NCI-H1930 (cell line): ENCODE measurements at places on chromosomes 4 and X.
A peak's percentile ranks its signal among the peaks of the same experiment; 100 is the strongest.

- no peak for DNase-seq
Observed at GRCh38 chrX:82218361-82218760, 1016.5 kb downstream of the SH3BGRL start.

DNA sequence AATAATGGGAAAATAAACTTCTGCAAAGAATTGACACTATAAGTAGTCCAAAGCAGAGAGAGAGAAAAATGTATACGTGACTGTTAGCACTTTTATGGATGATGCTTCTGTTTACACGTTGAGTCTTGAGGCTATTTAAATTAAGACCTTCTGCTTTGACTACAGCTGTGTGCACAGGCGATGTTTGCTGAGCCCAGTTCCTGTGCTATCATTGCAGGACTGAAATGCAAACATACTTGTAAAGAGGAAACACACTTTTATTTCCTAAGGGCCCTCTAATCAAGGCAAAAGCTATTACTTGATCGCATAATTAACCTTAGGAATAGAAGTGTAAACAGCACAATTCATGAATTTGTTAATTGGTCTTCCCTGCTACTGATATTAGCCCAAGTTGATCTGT is 226.9 kb downstream of the FBXW7 start:
- peak; percentile 85 for DNase-seq

DNA sequence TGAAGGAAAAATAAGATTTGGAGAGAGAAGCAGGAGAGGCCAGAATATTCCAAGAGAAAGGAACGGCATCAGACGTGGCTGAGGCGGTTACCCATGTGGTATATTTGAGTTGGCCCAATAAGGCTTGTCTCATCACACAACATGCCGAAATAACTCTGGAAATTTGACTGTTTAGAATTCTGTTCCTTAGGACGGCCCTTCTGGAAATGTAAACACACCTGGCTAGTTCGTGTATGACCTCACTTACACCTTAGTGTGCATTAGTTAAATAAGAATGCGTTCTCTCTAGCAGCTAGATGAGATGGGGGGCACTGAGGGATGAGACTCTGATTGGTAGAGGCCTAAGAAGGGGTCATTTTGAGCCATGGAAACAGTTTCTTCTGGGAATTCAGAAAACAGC is 33.2 kb upstream of the PLAC1 start:
- no peak for DNase-seq

- DNase-seq: no peak
Observed at GRCh38 chrX:7062276-7062675, 85.2 kb upstream of the STS start.

DNA sequence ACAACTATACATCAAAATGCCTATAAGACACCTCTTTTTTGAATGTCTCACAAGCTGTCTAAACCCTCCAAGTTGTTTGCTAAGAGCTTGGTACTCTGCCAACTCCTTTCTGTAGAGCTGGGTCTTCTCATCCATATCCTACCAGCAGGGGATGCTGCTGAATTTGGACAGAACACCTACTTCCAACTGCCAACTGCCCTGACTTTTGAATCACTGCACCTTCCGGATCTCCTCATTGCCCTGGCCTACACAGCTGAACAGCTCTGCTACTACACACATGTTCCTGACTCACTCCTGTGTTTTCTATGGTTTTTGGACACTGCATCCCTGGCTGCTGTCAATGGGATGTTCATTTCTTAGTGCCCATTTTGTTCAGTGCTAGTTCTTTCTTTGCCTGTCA is 18.7 kb downstream of the FAM184B start:
- no peak for DNase-seq

GRCh38 chrX:37765507-37765906 is 14.4 kb upstream of the CYBB start:
- no peak for DNase-seq

GRCh38 chr4:168882650-168883233 is 127.3 kb downstream of the CBR4 start:
- no peak for DNase-seq

DNA sequence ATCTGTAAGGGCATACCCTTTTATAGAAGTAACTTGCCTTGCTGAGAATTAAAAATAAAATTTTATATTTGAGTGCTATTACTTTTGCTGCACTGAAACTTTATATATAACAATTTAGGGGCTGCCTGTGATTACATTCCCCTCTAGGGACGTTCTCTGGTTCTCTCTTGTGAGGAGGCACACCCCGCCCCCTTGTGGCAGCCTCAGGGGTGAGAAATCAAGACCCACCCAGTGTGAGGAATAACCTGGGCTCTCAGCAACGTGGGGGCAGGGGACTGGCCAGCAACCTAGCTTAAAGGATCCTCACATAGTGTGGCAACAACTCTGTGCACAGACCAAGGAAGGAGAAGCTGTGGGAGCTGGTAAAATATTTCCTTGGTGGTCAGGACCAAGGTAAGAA is 43.7 kb downstream of the MAGEA9 start:
- no peak for DNase-seq

- DNase-seq: no peak
Observed at GRCh38 chr4:115117651-115118050, 4.2 kb upstream of the NDST4 start.

GRCh38 chr4:7255488-7255881 is 63.1 kb downstream of the SORCS2 start:
- no peak for DNase-seq

- DNase-seq: peak; percentile 51
Observed at GRCh38 chr4:4384837-4385236, 2.1 kb upstream of the NSG1 start.

- no peak for DNase-seq
Observed at GRCh38 chr4:5774416-5775036, 63.5 kb downstream of the EVC start.

DNA sequence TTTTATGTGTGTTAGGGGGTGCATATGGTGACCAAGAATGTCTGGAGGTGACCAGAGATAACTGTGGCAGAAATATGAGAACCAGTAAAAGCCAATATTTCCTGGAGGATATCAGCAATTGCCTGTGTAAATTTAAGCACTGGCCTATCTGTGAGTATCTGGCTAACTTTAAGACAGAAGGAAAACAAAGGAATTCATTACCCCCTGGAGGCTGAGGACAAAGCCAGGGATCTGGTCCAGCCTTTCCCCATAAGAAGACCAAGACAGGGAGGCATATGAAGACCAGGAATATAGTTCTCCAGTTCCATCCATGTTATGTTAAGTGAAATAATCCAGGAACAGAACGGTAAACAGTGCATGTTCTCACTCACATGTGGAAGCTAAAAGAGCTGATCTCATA is 49.2 kb downstream of the MFAP3L start:
- DNase-seq: no peak

GRCh38 chr4:155428128-155428527 is 51.4 kb upstream of the MAP9 start:
- no peak for DNase-seq

GRCh38 chr4:1026115-1026514 is 14.7 kb downstream of the FGFRL1 start:
- no peak for DNase-seq

GRCh38 chr4:30380404-30380998 is 339.7 kb upstream of the PCDH7 start:
- DNase-seq: no peak

- DNase-seq: no peak
Observed at GRCh38 chr4:7108660-7109059, 40.8 kb upstream of the GRPEL1 start.

DNA sequence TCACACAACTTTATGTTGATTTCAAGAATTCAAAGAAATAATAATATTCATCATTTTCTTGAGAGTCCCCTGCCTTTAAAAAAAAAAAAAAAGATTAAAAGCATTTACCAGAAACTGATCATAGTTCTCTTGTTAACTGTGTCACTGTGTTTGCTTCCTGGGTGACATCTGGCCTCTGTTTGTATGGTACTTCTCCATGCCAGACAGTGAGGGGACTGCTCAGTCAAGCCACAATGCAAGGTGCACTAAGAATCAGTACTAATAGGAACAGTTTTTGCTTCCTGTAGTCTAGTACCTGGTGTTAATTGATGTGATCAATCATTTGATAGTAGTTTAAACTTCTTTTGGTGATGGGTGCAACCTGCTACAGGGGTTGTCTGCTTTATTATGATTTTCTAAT is 77.5 kb downstream of the PHOX2B start:
- DNase-seq: no peak

GRCh38 chr4:184807256-184807655 is 18.5 kb downstream of the ACSL1 start:
- DNase-seq: no peak

DNA sequence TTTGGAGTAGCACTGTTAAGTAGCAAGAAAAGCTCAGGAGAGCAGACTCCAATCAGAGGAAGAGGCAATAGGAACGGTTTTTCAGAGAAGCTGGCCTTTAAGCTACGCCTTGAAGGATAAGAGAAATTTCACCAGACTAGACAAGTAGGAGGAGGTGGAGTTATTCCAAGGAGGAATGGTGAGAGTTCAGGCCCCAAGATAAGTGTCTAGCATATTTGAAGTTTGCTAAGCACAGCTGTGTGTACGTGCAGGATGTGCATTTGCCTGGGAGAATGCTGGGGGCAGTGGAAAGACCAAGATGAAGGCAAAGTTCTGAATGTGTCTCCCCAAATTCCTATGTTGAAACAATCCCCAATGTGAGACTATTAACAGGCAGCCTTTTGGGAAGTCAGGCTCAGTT is 91.6 kb downstream of the SOWAHB start:
- no peak for DNase-seq

DNA sequence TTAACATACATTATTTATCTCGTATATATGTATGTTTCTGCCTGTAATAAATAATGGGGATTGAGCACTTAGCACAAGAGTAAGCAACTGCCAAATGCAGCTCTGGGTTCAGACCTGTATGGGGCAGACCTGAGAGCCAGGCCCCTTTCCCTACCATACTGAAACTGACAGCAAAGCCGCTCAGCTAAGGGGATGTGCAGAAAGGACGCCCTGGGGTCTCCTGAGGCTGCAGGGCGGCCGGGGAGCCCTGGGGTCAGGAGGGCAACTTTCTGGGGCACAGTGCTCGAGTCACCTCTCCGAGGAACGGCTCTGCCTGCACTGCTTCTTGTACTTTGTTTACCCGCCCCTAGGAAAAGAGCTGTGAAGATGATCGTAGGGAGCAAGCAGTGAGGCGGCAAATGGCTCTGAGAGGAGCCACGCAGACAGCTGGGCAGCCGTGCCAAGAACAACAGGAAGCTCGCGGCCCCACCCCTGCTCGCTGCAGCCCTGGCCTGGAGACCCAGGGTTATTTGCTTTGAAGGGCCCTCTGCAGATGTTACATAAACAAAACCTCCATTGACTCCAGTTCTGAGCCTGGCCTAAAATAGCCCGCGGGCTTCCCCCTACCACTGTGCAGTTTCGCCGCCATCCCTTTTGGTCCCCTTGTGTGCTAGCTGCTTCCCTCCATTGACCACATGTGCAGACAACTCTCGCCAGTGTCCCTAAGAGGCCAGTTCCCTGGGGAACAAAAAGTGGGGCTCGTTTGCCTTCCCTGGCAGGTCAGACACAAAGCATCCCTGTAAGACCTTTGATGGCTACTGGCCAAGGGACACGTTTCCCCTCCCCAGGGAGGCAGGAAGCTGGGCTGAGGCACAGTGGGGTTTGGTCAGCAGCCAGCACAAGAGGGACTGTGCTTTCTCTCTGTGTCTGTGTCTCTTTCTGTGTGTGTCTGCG is 111.3 kb upstream of the LNX1 start:
- DNase-seq: peak; percentile 79

GRCh38 chr4:42632653-42633382 is 24.1 kb downstream of the ATP8A1 start:
- no peak for DNase-seq

GRCh38 chr4:120691536-120691935 is 231.0 kb downstream of the PRDM5 start:
- no peak for DNase-seq

DNA sequence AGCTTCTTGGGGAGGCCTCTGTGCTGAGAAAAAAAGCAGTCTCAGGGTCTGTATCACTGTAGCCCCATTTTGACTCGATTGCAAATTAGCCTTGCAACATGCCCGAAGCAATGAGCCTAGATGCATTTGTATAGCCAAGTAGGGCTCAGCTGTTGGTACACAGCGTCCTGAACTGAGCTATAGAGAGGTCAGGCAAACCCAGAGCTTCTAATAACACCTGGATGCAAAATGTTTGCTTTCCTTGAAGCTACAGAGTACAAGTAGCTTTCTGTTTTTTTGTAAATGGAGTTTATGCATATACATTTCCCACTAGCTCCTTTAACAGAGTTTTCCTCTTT is 87.8 kb downstream of the PLAC1 start:
- DNase-seq: no peak

- peak; percentile 54 for DNase-seq
Observed at GRCh38 chr4:108166441-108167315, 2.1 kb downstream of the LEF1 start.

GRCh38 chrX:18582910-18583493 is 88.9 kb downstream of the RS1 start:
- DNase-seq: no peak

DNA sequence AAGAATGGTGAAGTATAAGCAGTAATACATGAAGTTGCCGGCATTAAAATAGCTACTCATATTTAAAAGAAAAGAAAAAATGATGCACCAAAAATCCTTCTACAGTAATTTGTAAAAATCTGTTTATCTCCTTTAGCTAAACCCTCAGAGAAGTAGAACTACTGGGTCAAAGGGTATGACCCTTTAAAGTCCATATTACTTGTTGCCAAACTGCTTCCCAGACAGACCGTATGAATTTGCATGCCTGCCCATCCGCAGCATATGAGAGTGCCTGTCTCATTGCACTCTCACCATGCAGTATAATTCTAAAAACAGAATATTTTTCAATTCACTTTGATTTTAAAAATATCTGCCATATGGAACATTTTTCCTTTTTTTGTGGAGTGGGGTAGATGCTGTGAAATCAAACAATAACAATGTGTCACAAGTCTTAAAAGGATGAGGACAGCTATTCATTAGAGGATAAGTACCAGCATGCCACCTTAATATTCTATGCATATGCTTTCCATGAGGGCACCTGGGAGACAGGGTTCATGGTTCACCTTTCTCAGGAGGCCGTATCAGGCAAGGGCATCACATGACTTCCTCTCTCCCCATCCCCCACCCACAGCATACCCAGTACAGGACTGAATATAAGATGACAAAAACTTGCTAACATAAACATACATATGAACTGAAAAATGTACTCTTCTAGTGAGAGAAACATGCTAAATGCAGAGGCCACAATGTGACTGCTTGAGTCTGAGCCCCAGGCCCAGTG is 17.8 kb downstream of the ZDHHC9 start:
- no peak for DNase-seq

DNA sequence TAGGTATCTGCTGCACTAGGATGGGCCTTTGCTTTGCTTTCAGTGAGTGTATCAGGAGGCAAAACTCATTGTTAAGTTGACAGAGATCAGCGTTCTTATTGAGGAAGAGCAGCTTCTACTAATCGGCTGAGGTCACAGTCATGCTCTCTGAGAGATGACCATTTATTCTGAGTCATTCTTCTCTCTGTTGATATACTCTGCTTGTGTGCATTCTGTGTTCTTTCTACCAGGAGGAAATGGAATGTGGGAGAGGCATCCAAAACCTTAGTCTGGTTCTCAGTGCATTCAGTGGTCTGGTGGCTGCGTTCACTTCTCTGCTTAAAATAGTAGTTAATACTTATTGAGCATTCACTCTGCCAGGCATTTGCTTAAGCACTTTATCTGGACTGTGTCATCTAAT is 66.2 kb downstream of the RRAGB start:
- DNase-seq: no peak

- peak; percentile 11 for DNase-seq
Observed at GRCh38 chr4:127450276-127450675, 182.5 kb upstream of the INTU start.

- no peak for DNase-seq
Observed at GRCh38 chr4:151446208-151446607, 37.2 kb downstream of the FHIP1A start.

GRCh38 chr4:166146806-166147540 is 273.9 kb downstream of the TLL1 start:
- no peak for DNase-seq

- no peak for DNase-seq
Observed at GRCh38 chr4:76923619-76924357, 25.8 kb upstream of the SEPTIN11 start.
